AG09309 (cell line): ENCODE measurements at places on chromosomes 16 and 17.

- DNase-seq = no peak
These were observed 13.4 kb downstream of the UTP6 start for GRCh38 chr17:31888124-31888523.

DNA sequence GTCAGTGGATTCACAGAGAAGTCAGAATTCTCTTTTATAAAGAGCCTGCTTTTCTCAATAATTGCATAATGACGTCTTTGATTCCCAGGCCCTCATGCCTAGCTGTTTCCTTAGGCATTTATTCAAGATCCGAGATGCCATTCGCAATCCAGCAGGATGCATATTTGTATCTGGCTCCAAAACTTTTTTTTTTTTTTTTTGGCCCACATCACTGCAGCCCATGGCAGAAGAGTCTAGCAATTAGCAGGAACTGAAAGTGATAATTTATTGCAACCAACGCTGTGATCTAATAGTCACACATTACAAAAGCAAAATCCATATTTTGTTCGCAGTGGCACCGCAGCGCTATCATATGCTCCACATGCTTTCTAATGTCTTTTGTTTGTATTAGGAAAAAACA, 503.4 kb downstream of the MAF start:
- no peak for DNase-seq

GRCh38 chr17:30249460-30249859, 14.0 kb upstream of the SLC6A4 start:
- no peak for DNase-seq

DNA sequence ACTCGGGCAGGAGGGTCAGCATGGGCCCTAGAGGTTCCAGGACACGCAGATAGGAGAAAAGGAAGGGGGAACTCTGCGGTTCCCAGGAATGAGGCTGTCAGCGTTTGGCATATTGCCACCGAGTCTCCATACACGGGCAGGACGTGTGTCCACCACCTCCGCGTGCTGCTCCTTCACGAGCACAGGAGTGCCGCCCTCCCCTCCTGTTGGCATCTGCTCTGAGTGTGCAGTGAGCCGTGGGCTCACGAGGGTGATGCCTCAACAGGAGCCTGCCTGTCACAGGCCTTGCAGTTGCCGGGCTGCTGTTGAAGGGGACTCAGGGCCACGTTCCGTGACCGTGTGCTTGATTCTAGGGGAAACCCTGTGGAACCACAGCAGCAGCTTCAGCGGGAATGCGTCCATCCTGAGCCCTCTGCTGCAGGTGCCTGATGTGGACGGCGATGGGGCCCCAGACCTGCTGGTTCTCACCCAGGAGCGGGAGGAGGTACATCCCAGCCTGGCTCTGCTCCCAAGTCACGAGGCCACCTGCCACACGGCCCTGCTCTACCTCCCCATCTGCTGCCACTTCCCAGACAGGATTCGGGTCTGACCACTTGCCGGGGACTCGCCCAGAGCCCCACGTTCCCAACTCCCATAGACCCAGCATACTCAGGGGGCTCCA, 14.6 kb downstream of the RGS11 start:
- DNase-seq = no peak
